Karpas-422 (cell line): ENCODE measurements at places on chromosomes 11 and 22. TPM values are rescaled to one million over a fixed set of nuclear protein-coding genes. Genes with fewer than 3 reads are reported as not detected.

DNA sequence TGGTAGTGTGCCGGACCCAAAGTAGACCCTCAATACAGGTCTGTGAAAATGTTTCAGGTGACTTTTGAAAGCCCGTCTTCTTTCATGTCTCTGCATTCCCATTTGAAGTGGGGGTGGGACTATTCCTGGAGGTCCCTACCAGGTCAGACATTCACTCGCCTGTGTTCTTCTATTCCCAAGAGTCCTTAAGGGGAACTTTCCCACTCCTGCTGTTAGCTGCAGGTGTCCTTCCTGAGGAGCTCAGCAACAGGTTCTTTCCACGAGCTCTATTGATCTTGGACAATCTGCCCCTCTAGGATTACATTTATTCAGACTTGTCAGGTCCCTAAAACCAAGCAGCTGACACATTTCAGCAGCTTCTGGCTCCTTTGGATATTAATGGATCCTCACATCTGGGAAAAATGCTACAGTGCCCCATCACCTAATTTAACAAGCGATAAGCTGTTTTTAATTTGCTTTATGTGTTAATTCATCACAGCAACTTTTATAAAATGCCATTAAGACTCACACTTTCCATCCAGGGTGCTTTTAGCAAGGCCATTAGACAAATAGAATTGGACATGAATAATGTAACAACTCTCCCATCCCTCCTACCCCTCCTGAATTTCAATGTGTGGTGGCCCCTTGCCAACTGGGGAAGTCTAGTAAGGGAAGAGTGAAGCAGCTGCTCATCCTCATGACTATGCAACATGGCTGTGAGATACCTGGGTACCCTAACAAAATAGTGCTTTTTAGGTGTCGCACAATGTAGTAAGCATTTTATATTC lies 259.5 kb upstream of the CCDC90B start:
- no peak for DNase-seq

- DNase-seq = no peak
Observed at GRCh38 chr11:64558065-64558745, 32.8 kb upstream of the SLC22A12 start.

- DNase-seq = no peak
Observed at GRCh38 chr11:67299471-67300191, 3.7 kb upstream of the SSH3 start.

DNA sequence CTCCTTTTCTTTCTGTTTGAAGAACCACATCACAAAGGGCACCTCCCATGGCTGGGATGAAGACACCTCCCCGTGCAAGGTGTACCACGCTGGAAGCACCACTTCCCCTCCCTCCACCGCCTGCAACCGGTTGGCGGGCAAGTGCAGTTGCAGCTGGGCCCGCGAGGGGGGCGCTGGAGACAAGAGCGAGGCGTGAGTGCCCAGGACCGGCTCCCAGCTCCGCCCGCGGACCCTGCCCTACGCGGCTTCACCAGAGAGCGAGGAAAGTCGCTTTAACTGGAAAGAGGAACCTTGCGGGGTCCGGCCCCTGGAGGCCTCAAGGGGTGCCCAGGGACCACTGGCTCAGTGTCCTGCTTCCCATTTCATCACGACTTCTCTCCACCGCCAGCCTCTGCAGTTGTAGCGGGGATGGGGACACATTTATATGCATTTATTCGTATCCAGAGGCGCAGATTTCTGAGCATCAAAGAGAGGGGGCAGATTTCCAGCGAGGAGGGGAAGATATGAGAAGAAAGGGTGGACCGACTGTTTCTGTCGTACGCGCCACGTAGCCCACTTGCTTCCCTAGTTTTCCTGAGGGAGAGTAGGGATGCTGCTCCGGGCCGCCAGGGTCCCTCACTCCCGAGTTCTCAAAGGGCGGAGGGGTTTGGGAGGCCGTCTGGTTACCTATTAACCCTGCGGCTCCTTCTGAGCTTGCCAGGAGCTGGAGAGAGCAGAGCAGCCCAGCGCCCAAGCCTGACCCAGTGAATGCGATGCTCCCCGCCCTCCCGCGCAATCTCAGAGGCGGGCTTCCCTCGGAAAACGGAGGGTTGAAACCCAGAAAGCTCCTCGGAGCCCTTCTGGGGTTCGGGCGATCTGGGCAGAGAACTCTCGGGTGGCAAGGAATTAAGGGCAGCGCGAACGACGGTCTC lies 3.5 kb downstream of the ESAM start:
- DNase-seq = peak; percentile 84

DNA sequence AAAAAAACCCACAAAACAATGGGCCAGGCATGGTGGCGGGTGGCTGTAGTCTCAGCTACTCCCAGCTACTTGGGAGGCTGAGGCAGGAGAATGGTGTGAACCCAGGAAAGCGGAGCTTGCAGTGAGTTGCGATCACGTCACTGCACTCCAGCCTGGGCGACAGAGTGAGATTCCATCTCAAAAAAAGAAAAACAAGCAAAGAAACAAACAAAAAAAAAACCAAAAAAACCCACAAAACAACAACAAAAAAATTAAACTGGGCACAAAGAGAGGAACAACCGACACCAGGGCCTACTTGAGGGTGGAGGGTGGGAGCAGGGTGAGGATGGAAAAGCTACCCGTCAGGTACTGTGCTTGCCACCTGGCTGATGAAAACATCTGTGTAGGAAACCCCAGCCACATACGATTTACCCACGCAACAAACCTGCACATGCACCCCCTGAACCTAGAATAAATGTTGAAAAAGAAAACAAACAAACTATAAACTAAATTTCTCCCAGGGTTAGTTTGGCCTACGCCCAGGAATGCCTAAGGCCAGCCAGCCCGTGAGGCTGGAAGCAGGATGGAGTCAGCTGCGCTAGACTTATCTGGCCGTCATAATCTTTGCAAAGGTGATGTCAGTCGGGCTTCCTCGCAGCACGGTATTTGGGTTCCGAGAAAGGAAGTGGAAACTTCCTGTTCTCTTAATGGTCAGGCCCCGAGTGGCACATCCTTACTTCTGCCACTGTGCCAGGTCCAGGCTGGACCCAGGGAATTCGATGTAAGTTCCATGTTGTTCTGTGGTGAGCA lies 21.9 kb upstream of the CYB5R3 start:
- DNase-seq = no peak

GRCh38 chr11:77345621-77346020 lies 44.1 kb upstream of the GDPD4 start:
- no peak for DNase-seq

GRCh38 chr22:40213478-40213877 lies 35.8 kb downstream of the TNRC6B start:
- DNase-seq = peak; percentile 74

GRCh38 chr11:38169286-38169685 lies 1571.2 kb upstream of the RAG2 start:
- DNase-seq = no peak

DNA sequence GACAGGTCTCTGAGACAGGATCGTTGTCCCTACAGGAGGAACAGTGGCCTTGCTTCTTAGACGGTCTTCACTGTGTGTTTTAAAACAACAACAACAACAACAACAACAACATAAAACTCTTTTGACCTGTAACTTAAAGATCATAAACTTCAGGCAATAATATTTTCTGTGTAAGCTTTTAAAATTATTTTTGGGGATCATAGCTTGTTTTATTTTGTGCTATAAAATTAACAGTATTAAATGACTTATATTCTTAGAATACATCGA lies 13.8 kb upstream of the AIFM3 start:
- DNase-seq = no peak

- no peak for DNase-seq
Observed at GRCh38 chr11:128771102-128771501, 77.2 kb downstream of the FLI1 start.

- DNase-seq = no peak
Observed at GRCh38 chr11:28463826-28464225, 355.6 kb downstream of the METTL15 start.

Gene CD3E
- total RNA-seq = 0.32 and 1.3 TPM in 2 replicates

Gene ABCG4
- total RNA-seq = not detected in 2 replicates

Gene HORMAD2
- not detected in 2 replicates for total RNA-seq

Gene DRD4
- not detected in 2 replicates for total RNA-seq

Gene DDTL
- 5.2 and 6.0 TPM in 2 replicates for total RNA-seq
